ENCODE measurements at places on chromosomes 11 and 22. TPM values are rescaled to one million over a fixed set of nuclear protein-coding genes. Genes with fewer than 3 reads are reported as not detected.

Gene PAK1
- polyA plus RNA-seq, result 106 TPM

GRCh38 chr22:24486501-24486921 is 8.6 kb upstream of the UPB1 start:
- H3K27ac ChIP-seq, result no peak overlapping the region
- no peak for DNase-seq
- H3K4me1 ChIP-seq, result no peaks in the 10 kb centered on the region
- H3K27me3 ChIP-seq, result no peaks in the 10 kb centered on the region
- no peak overlapping the region for H3K4me3 ChIP-seq
- H3K36me3 ChIP-seq, result no peaks in the 10 kb centered on the region

Gene APOL5
- not detected for polyA plus RNA-seq

DNA sequence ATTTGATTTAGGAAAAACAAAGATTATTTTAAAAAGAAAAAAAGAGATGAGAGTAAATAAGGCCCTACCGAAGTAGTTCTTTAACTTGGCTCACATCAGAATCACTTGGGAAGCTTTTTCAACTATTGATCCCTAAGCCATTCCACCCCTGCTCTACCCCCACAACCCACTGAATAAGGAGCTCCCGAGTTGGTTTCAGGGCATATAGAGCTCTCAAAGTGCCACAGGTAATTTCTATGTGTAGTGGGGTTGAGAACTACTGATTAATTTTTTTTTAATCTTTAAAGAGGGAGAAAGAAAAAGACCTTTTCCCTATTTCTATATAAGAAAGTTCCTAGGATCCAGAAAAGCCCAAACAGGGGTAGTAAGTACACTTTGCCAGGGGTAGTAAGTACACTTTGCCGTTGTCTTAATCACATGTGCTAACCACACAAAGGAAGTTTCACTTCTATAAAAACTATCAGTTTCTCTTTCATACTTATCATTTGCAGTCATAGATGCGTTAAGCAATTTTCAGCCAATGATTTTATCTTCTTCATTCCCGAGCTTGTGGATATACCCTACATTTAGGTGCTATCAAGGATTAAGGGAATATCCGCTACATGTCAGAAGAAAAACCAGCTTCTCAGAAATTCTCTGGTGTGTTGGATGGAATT is 108.4 kb upstream of the ZC3H12C start:
- peak overlapping the region; percentile 30 for H3K4me3 ChIP-seq
- no peaks in the 10 kb centered on the region for H3K36me3 ChIP-seq
- H3K27me3 ChIP-seq, result no peaks in the 10 kb centered on the region

- H3K27me3 ChIP-seq, result no peaks in the 10 kb centered on the region
- no peak overlapping the region for H3K4me3 ChIP-seq
- no peak for DNase-seq
- H3K27ac ChIP-seq, result no peak overlapping the region
These were observed 1.8 kb upstream of the SLC37A2 start for GRCh38 chr11:125061281-125061680.

- H3K4me3 ChIP-seq, result no peak overlapping the region
- no peaks in the 10 kb centered on the region for H3K27me3 ChIP-seq
- H3K36me3 ChIP-seq, result no peaks in the 10 kb centered on the region
- H3K4me1 ChIP-seq, result no peaks in the 10 kb centered on the region
- DNase-seq, result no peak
These were observed 181.2 kb upstream of the API5 start for GRCh38 chr11:43130616-43131015.

Gene MS4A1
- polyA plus RNA-seq, result 329 TPM

Gene AMBRA1
- 12.5 TPM for polyA plus RNA-seq

Gene RTN4RL2
- 0.19 TPM for polyA plus RNA-seq

Gene OR2AT4
- not detected for polyA plus RNA-seq

DNA sequence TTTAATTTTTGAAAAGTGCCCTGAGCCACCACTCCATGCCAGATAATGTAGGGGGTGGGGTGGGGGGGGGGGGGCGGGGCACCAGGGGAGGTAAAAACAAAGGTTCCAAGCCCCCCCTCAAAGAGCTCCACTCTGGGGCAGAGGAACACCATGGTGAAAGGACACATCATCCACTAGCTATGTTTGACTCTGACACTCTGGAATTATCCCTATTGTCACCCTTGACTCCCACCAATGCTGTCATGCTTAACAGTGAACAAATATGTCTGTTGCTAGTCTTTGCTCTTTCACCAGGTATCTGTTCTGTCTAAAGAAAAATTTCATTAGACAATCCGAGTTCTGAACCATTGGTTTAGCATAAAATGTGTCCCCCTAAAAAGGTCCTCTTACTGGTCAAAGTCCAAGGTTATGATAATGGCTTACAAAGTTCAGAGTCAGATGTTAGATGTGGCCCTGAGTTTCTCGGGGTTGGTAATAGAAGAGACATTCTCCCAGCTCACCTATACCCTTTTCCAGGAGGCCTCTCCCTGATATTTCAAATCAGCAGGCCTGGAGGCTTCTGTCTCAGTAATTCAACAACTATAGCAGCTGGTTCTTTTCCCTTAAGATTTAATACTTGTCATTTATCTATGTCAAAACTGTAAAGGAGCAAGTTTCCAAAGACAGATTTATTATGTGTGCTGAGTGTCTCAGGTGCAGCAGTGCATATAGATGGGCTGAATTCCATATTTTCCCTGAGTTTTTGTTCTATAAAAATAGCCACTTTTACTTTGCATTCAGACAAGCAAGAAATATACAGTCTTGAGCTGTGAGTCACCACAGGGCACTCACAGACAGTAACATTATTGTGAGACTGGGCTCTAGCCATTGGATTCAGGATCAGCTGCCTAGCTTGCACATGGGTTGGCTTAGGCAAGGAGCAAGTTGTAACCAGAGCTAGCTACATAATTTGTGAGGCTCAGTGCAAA is 174.1 kb downstream of the CSNK2A3 start:
- DNase-seq, result no peak
- no peak overlapping the region for H3K4me3 ChIP-seq
- no peak overlapping the region for H3K27ac ChIP-seq
- no peaks in the 10 kb centered on the region for H3K27me3 ChIP-seq
- H3K36me3 ChIP-seq, result no peaks in the 10 kb centered on the region

Gene TXN2
- polyA plus RNA-seq, result 285 TPM

Gene ZNF280B
- polyA plus RNA-seq, result 1.8 TPM

Gene INS
- polyA plus RNA-seq, result not detected

DNA sequence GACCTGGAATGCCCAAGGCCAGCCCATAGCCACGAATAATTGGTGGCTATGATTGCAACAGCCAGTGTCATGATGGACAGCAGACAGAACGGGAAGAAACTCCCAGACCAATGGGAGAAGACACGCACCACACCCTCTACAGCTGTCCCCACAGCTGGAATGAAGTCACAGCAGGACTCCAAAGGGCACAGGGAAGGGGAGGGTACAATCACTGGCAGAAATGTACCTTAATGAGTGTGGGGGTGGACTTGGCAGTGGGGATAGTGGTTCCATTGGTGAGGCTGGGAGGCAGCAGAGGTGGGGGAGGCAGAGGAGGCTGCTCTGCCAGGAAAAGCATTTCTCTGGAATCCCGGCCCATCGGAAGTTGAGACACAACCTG is 52.9 kb downstream of the SGSM3 start:
- DNase-seq, result no peak
- no peak overlapping the region for H3K27ac ChIP-seq
- H3K4me3 ChIP-seq, result no peak overlapping the region
- H3K36me3 ChIP-seq, result peaks cover 59% of the 10 kb centered on the region
- H3K4me1 ChIP-seq, result no peaks in the 10 kb centered on the region

GRCh38 chr11:2189938-2190656 is 18.5 kb upstream of the TH start:
- H3K4me1 ChIP-seq, result no peaks in the 10 kb centered on the region
- no peak overlapping the region for H3K4me3 ChIP-seq
- DNase-seq, result no peak
- H3K27me3 ChIP-seq, result no peaks in the 10 kb centered on the region
- H3K36me3 ChIP-seq, result no peaks in the 10 kb centered on the region

- no peaks in the 10 kb centered on the region for H3K27me3 ChIP-seq
- no peak overlapping the region for H3K27ac ChIP-seq
- no peaks in the 10 kb centered on the region for H3K4me1 ChIP-seq
- no peak overlapping the region for H3K4me3 ChIP-seq
- no peak for DNase-seq
These were observed 12.4 kb upstream of the MPPED1 start for GRCh38 chr22:43399338-43399979.

DNA sequence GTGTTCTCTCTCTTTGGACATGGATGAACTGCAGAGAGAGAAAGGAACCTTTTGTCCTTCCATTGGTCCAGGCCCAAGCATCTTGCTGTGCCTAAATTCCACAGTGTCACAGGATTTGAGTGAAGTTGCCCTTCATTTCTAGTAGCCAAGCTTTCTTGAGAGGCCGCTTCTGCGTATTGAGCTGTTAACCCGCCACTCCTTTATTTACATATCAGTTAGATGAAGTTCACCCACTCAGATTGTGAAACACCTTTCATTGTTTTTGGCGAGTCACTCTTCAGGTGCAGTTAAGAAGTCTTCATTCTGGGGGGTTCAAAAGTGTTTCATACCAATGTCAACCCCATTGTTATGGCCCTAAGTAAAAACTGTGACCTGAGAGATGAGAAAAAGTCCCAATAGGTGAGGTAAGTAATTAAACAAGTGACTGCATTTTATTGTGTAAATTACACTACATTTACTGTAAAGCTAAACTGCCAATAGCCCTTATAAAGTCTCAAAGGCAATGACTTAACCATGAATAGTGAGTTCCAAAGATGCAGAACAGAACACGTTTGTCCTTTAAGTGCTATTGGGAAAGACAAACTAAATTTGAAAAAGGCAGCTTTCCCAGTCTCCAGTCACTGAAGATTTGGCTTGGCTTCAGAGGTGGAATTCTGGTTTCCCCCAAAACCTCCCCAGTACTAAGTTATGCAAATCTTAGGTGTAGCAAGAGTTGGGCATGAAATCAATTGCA is 61.0 kb downstream of the APIP start:
- no peak overlapping the region for H3K4me3 ChIP-seq
- no peaks in the 10 kb centered on the region for H3K4me1 ChIP-seq
- H3K27me3 ChIP-seq, result no peaks in the 10 kb centered on the region

Gene CHEK1
- 68.6 TPM for polyA plus RNA-seq

GRCh38 chr22:45483319-45483718 is 19.4 kb upstream of the FBLN1 start:
- H3K4me3 ChIP-seq, result no peak overlapping the region
- no peaks in the 10 kb centered on the region for H3K4me1 ChIP-seq
- no peaks in the 10 kb centered on the region for H3K36me3 ChIP-seq
- DNase-seq, result no peak

Data from GM12878 (cell line).